Cerebellum (tissue), 4 donors: ENCODE measurements at places on chromosomes 5 and 9.

DNA sequence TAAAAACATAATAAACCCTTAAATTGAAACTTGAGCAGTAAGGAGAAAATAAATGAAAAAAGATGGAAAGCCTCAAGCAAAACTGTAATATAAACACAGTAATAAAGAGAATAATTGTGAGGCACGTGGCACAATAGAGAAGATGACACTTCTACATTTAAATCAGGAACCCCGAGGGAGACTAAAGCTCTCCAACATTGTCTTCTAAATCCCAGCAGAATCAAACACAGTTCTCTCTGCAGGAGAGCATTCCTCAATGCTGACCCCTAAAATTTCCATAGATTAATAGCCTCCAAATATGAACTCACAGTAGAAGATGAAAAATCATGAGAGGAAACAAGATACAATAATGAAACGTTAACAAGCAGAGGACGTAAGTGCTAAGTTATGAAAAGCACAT is 721.2 kb upstream of the COX7C start:
- no peak for DNase-seq

GRCh38 chr5:39740404-39740803 is 315.6 kb upstream of the DAB2 start:
- no peak for DNase-seq

GRCh38 chr9:98538203-98538602 is 170.5 kb downstream of the GABBR2 start:
- DNase-seq: no peak

DNA sequence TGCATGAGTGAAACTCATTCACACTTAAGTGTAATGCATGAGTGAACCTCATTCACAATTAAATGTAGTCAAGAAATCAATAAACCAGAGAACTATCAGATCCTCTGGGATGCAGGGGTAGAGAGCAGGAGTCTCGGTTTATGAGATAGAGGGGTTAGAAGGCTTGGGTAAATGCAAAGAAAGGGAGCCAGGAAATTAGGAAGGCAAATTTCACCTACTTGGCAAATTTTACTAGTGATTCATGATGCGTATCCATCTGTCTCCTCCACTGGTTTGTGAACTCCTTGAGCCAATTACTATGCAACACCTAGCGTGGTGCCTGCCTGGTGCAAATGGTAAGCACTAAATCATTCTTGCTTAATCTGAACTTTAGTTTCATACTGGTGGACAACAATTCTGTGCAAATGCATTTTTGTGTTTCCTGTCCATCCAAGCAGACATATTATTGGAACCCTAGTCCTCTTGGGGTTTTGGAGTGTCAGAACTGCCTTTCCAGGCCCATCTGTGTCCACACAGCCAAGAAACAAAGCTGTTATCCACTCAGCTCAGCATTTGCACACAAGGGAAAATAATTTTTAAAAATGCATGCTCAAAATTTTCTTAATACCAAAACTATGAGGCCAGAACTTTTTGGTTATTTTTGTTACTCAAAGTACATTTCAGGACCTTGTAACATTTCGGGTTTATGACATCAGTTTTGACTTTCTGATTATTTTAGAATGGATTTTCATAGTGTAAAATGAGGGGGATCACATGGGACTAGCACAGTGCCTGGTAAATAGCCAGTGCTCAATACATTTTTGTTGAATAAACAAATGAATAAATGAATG is 5.2 kb downstream of the HAPLN1 start:
- peak; percentile 72 for DNase-seq

DNA sequence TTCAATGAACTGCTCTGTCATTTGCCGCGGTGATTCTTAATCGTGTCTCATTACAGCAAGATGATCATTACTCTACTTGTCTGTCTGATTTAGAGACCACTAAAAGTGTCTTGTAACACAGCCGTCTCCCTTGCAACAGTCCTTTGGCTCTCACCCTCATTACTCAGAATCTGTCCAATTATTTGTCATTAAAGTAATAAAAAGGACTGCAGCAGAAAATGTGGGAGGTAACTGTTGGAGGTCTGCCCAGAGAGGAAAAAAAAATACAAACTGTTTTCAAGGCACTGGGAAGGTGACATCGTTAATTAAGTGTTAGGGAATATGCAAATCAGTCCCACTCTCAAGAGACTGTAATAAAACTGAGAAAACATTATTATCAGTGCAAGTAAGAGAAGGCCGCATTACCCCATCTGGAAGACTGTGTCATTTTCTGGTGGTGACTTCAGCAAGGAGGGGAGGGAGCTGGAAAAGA is 281.0 kb downstream of the RASEF start:
- DNase-seq: no peak

GRCh38 chr9:132975961-132976360 is 2.5 kb upstream of the GFI1B start:
- DNase-seq: no peak

- no peak for DNase-seq
These were observed 199.9 kb upstream of the CDKN2B start for GRCh38 chr9:22208846-22209585.

DNA sequence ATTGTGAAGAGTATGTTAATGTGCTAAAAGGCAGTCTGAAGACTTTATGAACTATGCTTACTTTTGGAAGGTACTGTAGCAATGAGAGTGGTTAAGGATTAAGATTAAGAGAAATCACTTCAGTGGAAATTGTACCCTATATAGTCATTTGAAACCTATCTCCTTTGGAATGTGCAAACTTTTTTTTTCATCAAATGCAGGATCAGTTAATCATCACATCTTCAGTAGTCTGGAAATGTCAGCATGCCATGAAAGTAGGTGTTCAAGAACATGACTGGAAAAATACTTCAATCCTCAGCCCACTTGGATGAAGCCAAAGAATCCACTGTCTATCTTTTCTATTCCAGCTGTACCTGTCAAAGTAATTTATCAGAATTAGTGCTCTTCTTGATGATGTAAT is 157.8 kb upstream of the TMEM161B start:
- DNase-seq: no peak

DNA sequence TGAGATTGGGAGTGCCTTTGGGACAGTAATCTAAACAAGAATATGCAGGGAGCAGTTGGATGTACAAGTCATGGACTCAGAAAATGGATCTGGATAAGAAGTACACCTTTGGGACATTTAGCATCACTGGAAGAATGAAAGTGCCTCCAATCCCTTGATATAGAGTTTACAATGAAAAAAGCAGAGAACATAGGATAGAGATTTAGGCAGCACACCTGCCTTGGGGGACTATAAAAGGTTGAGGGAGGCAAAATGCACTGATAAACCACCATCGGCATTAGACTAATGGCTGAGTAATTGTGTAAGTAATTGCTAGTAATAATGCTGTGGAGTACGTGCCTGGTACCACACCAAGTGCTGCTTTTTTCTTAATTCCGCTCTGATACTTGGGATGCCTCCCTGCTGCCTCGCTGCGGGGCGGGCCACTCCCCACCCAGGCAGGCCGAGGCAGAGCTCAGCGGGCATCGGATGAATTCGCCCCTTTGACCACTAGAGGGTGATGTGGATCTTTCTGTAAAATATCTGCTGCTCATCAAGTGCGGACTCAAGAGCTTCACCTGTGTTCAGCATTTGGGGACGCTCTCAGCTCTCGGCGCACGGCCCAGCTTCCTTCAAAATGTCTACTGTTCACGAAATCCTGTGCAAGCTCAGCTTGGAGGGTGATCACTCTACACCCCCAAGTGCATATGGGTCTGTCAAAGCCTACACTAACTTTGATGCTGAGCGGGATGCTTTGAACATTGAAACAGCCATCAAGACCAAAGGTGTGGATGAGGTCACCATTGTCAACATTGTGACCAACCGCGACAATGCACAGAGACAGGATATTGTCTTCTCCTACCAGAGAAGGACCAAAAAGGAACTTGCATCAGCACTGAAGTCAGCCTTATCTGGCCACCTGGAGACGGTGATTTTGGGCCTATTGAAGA is 99.9 kb downstream of the ANKRD18B start:
- peak; percentile 80 for DNase-seq

GRCh38 chr9:93682155-93682968 is 106.0 kb downstream of the PHF2 start:
- DNase-seq: peak; percentile 34

DNA sequence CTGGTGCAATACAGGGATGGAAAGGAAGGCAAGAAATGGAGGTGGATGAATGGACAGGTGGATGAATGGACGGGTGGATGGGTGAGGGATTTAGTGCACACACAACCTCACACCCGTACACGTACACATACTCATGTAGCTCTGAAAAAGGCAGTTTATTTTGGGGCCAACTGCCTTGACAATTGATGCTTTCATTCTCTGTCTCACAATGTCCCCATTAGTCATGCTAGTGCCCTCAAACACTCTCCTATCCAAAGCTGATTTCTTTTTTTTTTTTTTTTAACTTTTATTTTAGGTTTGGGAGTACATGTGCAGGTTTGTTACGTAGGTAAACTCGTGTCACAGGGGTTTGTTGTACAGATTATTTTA is 495.0 kb downstream of the DMAC1 start:
- no peak for DNase-seq

- DNase-seq: no peak
These were observed 86.1 kb downstream of the WWC1 start for GRCh38 chr5:168377525-168377924.

DNA sequence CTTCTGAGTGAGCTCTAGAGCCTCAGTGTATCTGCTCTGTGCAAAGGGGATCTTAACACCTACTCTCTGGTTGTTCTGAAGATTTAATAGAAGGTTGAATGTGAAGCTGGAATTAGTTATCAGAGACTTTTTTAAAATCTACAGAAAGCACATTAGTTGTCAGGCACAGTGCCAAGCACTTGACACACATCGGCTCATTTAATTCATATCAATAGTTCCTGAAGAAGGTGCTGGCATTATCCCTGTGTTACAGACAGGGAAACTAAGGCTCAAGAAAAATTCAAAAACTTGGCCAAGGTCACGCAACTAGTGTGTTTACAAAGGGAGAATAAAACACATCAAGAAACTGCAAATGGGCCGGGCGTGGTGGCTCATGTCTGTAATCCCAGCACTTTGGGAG is 80.2 kb downstream of the FGF18 start:
- no peak for DNase-seq

- DNase-seq: no peak
These were observed 65.4 kb downstream of the SPATA31C2 start for GRCh38 chr9:88072831-88073375.

- no peak for DNase-seq
These were observed 548.6 kb downstream of the CSNK1G3 start for GRCh38 chr5:124060413-124061067.

GRCh38 chr5:169805937-169806700 is 169.0 kb downstream of the DOCK2 start:
- DNase-seq: no peak

GRCh38 chr5:8954801-8955200 is 591.1 kb downstream of the SEMA5A start:
- no peak for DNase-seq

DNA sequence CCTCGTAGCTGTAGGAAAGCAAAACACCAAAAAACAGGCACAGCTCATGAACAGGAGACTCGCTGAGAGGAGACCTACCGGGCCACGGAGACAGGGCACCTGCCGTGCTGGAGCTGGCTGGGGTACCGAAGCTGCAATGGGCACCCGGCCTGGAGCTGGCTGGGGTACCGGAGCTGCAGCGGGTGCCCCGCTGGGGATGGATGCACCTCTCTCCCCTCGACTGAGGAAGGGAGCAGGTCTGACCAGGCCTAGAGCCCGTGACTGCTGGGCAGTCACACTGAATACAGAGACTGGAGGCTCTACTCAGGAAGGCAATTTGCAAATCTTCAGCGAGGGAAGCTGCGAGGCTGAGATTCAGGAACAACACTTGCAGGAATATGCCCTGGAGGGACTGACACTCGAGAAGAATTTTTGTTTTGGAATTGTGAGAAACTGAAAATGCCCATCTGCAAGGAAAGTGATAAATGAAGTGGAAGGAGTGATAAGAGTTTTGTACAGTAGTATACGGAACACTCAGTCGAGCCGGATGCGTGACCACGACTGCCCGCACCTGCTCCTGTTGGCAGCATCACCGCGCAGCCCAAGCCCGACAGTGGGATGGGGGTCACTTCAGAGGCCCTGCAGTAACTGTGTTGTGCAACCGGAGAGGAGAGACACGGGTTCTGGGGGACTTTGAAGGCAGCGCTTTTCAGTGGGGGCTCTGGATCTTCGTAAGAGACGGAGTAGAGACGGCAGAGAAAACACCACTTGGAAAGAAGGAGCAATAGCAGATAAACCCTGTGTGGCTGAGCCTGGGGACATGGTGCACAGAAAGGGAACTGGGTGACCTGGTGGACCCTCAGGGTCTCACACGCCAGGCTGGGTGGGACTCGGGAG is 27.9 kb upstream of the LPCAT1 start:
- peak; percentile 32 for DNase-seq

GRCh38 chr5:53350991-53351770 is 129.2 kb upstream of the FST start:
- DNase-seq: no peak

DNA sequence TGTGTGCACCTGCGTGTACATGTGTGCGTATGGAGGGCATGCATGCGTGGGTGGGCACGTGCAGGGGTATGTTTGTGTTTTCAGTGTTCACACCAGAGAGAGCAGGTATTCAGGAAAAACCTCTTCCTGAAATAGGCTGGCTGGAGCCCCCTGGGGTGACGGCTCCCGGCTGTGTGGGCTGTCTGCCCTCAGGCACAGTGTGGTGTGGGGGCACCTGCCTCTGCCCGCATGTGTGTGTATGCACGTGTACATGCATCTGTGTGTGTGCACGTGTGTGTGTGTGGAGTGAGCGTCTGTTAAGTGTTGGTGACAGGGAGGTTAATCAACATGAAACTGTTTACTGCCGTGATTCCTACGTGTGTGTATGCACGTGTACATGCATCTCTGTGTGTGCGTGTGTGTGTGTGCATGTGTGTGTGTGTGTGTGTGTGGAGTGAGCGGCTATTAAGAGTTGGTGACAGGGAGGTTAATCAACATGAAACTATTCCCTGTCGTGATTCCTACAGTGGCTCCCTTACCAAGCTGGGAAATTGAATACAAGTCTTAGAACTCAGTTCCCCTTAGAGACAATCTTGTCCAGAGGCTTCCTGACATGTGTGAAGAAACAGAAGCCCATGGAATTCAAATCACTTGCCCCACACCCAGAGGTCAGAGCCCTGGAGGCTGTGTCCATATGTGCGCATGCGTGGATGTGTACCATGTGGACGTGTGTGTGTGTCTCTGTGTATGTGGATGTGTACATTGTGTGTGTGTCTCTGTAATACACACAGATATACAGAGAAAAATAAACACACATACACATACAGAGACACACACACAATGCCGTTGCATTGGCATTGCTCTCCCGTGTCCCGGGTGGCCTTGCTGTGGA is 372.4 kb upstream of the IRX4 start:
- no peak for DNase-seq

DNA sequence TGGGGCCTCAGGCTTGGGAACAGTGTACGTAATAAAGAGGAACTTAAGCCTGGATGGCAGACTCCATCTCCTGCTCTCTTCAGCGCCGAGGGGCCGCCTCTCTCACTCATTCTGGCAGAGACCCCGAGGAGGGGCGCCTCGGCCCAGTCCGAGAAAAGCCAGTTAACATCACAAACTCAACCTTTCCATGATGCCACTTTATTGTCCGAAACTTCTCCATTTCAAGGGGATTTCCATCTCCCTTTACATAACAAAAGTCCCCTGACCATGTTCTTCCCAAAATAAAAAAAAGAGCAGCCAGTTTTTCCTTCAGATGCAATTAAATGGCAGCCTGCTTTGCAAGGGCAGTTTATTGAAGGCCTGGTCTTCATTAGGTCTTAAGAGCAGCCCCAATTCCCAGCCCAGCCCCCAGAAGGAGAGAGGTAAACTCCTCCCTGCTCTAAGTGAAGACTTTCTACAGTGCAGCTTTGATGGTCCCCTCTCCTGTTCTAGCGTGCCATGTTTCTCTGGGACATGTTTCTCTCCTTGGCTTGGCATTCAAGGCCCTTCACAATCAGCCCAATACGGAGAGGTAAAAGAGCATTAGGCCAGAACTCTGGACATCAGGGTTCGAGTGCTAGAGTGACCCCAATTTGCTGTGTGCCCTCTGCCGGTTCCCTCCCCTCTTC is 19.5 kb upstream of the RAB14 start:
- no peak for DNase-seq
